ENCODE measurements at places on chromosomes 2 and 18.

DNA sequence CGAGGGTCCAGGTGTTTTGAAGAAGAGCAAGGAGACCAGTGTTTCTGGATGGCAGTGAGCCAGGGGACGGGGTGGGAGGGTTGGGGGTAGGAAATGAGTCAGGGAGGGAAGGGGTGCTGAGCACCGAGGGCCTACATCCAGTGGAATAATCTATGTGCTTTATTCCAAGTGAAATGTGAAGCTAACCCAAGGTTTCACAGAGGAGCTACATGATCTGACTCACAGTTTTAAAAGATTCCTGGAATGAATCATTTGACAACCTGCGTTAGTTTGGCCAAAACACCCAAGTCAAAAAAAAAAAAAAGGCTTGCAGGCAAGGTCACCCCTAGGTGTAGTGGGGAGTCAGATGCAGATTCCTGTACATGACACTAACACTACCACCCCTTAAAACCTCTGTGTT, 419.7 kb upstream of the MEX3C start:
- no peak for DNase-seq

- no peak for DNase-seq
Measured at GRCh38 chr18:13910501-13910900, 4.8 kb downstream of the MC2R start.

DNA sequence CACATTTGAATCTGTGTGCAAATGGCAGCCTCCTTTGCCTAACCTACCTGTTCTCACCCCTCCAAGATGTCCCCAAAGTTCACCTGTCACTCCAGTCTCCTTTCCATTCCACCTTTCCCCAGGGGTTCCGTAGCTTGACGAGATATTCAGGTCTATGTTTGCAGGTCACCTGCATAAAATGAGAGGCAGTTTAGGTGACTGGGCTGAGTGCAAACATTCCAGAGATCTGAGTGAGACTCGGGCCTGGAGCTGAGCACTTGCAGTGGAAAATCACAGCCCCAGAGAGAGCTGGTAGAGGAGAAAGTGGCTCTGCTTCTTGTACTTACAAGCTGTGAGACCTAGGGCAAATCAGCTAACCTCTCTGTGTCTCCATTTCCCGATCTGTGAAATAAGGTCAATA, 20.1 kb downstream of the CAPN14 start:
- DNase-seq, result no peak

DNA sequence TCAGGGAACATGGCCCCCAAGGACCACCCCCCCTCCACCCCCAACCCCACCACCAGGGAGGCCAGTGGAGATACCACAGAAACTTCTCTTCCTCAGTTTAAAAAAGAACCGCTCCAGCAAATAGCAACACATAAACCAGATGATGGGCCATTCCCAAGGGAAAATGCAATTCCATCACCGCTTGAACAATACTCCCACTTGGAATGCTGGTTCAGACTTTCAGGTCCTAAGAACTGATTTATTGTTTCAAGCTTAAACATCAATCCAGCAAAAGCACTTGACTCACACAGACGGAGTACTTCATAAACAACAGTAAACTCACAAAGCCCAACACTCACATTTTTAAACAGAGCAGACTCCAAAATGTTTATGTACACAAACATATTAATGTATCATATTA, 6.9 kb downstream of the HDAC4 start:
- no peak for DNase-seq

DNA sequence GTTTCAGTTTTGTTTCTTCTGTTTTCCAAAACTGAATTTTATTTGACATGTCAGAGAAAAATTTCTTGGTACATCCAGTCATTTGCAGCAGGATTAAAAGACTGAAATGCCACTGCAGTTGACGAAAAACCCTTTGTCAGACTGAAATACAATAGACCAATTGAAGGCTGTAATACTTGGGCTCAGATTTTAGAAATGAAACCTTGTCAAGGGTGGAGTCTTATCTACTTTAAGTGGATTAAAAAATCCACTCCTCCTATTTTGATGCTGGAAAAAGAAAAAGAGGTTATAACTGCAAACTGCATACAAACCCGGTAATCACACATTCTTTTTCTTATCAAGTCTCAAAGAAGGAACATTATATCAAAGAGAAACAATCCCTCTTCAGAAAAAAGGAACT, 80.2 kb upstream of the NEUROD1 start:
- no peak for DNase-seq

DNA sequence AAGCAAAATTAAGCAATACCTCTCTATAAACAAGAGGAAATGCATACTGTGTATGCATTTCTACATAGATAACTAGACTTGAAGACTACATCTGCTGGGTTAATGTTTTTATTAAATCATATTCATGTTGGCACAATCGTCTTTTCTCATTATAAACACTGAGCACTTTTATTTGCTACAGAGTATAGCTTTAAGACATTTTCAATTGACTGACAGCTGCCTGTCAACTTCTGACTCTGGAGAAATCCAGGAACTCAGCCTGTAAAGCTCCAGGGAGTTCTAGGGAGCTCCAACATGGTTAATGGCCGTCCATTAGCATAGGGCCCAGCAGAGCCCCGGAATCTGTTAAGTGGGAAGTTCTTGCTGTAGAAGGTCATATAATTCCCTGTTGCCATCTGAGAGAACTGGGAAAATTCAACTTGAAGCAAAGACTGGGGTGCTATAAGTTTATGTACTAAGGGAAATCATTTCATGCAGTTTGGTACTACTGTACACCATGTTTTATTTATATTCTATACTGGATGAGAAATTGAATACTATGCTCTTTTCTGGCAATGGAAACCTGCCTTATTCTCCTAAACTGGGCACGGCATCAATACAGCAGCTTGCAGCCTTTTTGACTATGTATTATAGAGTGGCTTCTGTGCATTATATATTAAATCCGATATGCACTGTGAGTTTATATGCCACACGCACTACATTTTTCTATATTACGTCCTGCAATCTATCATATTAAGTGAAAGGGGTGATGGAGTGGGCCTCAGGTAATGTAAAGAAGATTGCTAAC, 243.5 kb upstream of the ZNF521 start:
- no peak for DNase-seq

GRCh38 chr2:74815941-74816340, 18.0 kb upstream of the HK2 start:
- no peak for DNase-seq

- no peak for DNase-seq
Measured at GRCh38 chr18:48468151-48468550, 59.0 kb upstream of the ZBTB7C start.

- DNase-seq, result no peak
Measured at GRCh38 chr2:66539452-66539851, 104.5 kb downstream of the MEIS1 start.

DNA sequence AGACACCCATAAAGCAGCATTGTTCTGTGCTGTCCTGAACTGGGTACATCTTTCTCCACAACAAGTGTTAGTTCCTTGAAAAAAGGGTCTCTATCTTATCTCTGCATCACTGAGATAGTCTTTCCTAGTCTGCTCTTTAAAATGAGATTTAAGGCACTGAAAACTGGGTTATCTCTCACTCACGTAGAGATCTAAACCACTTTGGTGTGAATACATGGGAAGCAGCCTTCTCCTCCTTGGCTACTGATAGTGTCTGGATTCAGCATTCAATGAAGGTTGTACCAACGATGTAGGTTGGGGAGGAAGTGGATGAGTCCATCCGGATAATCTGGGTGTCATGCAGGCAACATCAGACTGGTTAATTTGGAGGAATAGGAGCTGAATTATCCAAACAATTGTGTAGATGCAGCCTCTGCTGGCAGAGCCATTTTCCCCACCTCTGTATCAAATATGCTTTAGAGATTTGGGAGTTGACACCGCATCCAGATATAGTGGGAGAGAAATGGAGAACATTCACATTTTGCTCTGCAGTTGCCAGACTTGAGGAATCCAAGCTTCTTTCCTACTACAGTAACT, 15.9 kb upstream of the SIX3 start:
- no peak for DNase-seq

DNA sequence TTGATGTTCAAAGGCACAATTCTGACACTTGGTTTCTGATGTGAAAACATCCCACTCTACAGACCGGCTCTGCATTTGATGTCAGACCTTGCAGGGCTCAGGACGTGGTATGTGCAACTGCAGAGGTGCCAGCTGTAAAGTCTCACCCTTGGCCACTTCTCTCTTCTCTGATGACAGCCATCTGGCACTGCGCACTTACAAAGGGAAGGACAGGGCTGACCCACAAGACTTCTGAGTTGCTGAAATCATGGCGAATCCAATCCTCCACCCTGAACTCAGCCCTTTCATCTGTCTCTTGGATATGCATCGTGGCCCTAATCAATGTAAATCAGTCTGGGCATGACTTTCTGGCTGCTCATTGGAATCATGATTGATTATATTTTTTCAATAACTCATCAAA, 82.5 kb downstream of the SEPTIN10 start:
- no peak for DNase-seq

GRCh38 chr18:51430538-51430937, 233.1 kb upstream of the MEX3C start:
- DNase-seq, result no peak

GRCh38 chr2:46309052-46309953, 12.1 kb downstream of the EPAS1 start:
- no peak for DNase-seq

DNA sequence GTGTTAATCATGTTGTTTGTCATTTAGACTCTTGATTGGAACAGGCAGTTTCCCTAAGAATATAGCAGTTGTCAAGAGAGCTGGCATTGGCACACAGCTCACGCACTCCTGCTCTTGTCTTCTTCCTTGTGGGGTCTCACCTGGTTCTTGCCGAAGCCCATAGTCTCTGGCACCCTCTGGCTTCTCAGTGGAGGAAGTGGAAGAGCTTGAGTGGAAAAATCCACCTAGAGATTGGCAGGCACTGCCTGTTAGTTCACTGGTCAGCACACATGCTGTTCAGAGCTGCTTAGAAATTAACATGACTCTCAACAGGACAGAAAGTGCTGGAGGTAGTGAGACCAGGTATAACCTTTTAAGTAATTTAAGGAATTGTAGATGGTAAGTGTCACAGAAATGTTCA, 28.3 kb downstream of the SCTR start:
- DNase-seq, result no peak

DNA sequence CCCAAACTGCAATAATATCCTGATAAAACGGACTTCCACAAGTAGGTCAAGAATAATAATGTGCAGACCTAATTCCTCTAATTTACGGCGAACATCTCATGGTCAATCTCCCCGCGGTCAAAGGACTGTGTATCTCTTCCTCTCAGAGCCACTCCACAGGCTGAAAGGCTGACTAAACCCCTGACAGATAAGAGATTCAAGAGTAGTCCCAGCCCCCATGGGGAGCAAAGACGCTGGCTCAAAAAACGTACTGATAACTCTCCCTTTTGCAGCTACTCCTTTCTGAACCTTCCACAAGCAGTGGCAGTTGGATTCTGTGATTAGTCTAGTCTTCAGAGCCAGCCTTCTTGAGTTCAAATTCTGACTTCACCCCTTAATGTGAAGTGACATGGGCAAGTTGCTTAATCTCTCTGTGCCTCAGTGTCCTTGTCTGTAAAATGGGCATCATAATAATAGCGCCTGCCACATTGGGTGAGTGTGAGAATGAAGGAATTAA, 19.7 kb upstream of the IL18R1 start:
- DNase-seq, result no peak

- peak; percentile 3 for DNase-seq
Measured at GRCh38 chr2:70557171-70557838, 3.7 kb upstream of the TGFA start.

GRCh38 chr18:9334329-9334972, at the start of gene TWSG1:
TWSG1 (plus strand) TSS chr18:9334773; CDS start chr18:9337230, 2,457 bp downstream.
- peak; percentile 32 for DNase-seq

DNA sequence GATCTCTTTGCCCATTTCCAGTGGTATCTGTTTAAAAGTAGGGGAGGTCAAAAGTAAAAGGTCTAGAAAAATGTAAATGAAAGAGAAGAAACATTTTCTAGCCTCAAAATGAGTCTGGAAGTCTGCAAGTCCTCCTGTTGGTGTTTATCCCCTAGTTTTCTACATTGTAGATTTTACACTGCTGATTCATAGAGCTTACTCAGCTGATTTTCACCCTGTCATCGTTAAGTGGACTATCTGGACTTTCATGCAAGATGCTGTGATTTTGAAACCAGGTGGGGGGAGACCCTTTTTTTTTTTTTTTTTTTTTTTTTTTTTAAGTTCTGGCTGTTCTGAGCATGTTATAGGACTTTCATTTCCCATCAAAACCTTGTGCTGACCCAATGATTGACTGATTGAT, 10.3 kb downstream of the HOXD3 start:
- DNase-seq, result no peak

DNA sequence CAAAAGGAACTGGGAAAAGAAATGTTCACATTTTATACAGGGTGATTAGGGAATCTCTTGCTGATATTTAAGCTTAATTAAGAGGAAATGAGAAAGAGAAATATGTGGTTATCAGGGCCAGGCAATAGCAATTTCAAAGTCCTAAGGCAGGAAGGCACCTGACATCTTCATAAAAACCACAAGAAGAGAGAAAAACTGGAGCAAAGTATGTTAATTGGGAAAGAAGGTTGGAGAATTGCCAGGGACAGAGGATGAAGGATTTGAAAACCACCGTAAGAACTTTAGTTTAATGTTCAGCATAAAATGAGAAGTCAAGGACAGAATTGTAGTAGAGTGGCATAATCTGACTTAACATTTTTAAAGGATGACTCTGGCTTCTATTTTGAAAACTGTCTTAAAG, 691.8 kb upstream of the NRXN1 start:
- DNase-seq, result no peak

DNA sequence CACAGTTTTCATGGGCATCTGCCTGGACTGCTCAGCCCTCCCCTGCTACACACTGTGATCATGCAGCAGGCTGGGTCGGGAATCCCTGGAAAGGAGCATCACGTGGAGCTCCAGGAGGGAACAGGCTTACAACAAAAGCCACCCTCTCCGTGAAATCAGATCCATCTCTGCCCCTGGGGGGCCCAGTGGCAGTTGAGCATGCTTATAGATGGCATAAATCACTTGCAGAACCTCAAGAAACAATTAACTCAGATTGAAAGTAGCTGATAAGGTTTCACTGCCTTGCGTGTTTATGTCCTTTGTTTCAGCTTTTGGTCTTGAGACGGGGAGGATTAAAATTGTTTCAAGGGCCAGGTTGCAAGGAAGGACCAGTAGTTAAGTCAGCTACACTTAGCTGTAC, 354.8 kb upstream of the MEIS1 start:
- no peak for DNase-seq

All from NCI-H1105 (cell line).